ENCODE measurements at places on chromosomes 7 and 10. TPM values are rescaled to one million over a fixed set of nuclear protein-coding genes. Genes with fewer than 3 reads are reported as not detected.

Gene PTPRZ1
- 1.3 TPM for total RNA-seq

Gene CNNM1
- 0.16 TPM for total RNA-seq

- H3K4me3 ChIP-seq = no peak overlapping the region
- H3K4me1 ChIP-seq = no peaks in the 10 kb centered on the region
- no peaks in the 10 kb centered on the region for H3K36me3 ChIP-seq
- no peak overlapping the region for H3K27ac ChIP-seq
- DNase-seq = no peak
These were observed 23.9 kb upstream of the DGKI start for GRCh38 chr7:137870684-137871083.

DNA sequence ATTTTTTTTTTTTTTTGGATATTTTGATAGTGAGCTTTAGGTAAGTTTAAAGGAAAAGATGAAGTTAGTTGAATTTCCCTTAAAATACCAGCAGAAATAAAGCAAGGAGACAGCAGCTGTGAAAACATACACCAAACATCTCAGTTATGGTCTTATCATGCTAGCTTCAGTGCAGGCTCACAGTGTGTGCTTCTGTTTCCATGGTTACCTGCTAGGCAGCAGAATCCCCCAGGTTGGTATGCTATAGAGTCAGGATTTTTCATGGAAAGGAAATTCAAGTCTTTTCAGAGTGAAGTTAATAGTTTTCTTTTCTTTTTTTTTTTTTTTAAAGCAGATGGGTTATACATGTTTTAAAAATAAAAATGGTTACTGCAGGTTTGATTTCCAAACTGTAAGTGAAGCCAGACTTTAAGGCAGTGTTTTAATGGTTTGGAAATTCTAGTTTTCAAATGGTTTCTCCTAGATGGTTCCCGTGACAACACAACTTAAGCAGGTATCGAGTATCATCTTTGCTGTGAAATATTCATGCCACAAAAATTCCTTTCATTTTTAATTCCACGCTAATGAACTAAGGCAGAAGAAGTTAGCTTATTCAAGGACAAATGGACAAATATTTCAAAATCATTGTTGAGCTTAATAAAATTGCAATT lies 230.9 kb downstream of the BICC1 start:
- DNase-seq = no peak
- no peak overlapping the region for H3K4me3 ChIP-seq
- H3K36me3 ChIP-seq = no peaks in the 10 kb centered on the region
- H3K4me1 ChIP-seq = no peaks in the 10 kb centered on the region
- no peaks in the 10 kb centered on the region for H3K27me3 ChIP-seq

DNA sequence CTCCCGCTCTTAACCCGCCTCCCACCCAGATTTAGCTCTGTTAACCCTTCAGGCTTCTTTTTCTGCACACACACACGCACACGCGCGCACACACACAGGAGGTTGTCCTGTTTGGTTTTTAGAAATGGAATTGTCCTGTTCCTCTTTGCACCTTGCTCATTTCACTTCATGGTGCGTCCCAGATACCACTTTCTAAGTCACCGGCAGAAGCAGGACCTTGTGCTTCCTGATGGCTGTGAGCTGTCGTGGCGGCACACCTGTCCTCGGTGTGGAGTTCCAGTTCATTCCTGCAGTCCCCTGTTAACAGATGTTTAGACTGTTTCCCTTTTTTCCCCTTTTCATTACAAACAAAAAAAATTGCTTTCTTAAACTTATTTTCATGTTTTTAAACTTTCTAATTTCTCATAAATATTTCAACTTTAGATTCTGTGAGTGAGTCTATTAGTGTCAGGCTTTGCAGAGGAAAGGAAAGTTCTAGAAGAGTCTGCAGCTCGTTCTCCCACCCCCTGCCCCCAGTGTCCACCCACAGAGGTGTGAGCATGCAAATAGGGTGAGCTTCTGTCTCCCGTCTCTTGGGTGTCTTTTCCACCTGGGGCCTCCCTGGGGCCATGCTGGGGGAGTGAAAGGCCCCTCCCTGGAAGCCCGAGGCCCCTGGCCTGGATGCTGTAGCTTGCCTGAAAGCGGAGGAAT lies 85.5 kb downstream of the LHPP start:
- no peak for DNase-seq
- H3K27ac ChIP-seq = no peak overlapping the region
- no peaks in the 10 kb centered on the region for H3K36me3 ChIP-seq
- H3K27me3 ChIP-seq = no peaks in the 10 kb centered on the region
- no peak overlapping the region for H3K4me3 ChIP-seq

GRCh38 chr10:19204246-19204917 lies 155.8 kb downstream of the MALRD1 start:
- H3K27ac ChIP-seq = no peak overlapping the region
- H3K27me3 ChIP-seq = no peaks in the 10 kb centered on the region
- no peaks in the 10 kb centered on the region for H3K36me3 ChIP-seq
- DNase-seq = no peak
- no peaks in the 10 kb centered on the region for H3K4me1 ChIP-seq

- no peak overlapping the region for H3K27ac ChIP-seq
- H3K36me3 ChIP-seq = no peaks in the 10 kb centered on the region
- no peaks in the 10 kb centered on the region for H3K27me3 ChIP-seq
- H3K4me1 ChIP-seq = no peaks in the 10 kb centered on the region
- DNase-seq = no peak
- no peak overlapping the region for H3K4me3 ChIP-seq
These were observed 143.4 kb downstream of the PPP1R3A start for GRCh38 chr7:113775401-113775800.

GRCh38 chr7:52146871-52147634 lies 830.4 kb upstream of the COBL start:
- H3K36me3 ChIP-seq = no peaks in the 10 kb centered on the region
- H3K4me3 ChIP-seq = no peak overlapping the region
- H3K4me1 ChIP-seq = no peaks in the 10 kb centered on the region
- DNase-seq = no peak
- no peaks in the 10 kb centered on the region for H3K27me3 ChIP-seq

GRCh38 chr10:112588225-112588990 lies 141.4 kb downstream of the VTI1A start:
- no peaks in the 10 kb centered on the region for H3K27me3 ChIP-seq
- H3K36me3 ChIP-seq = no peaks in the 10 kb centered on the region
- DNase-seq = no peak
- H3K4me3 ChIP-seq = no peak overlapping the region
- H3K4me1 ChIP-seq = no peaks in the 10 kb centered on the region

- H3K4me1 ChIP-seq = peaks cover 4% of the 10 kb centered on the region
- no peak overlapping the region for H3K4me3 ChIP-seq
- no peaks in the 10 kb centered on the region for H3K27me3 ChIP-seq
- H3K36me3 ChIP-seq = no peaks in the 10 kb centered on the region
These were observed 92.0 kb downstream of the LSMEM1 start for GRCh38 chr7:112572669-112573301.

GRCh38 chr10:1160561-1161314 lies 104.6 kb downstream of the WDR37 start:
- DNase-seq = peak; percentile 63
- no peaks in the 10 kb centered on the region for H3K27me3 ChIP-seq
- no peaks in the 10 kb centered on the region for H3K36me3 ChIP-seq
- no peaks in the 10 kb centered on the region for H3K4me1 ChIP-seq
- H3K4me3 ChIP-seq = no peak overlapping the region
- H3K27ac ChIP-seq = no peak overlapping the region

DNA sequence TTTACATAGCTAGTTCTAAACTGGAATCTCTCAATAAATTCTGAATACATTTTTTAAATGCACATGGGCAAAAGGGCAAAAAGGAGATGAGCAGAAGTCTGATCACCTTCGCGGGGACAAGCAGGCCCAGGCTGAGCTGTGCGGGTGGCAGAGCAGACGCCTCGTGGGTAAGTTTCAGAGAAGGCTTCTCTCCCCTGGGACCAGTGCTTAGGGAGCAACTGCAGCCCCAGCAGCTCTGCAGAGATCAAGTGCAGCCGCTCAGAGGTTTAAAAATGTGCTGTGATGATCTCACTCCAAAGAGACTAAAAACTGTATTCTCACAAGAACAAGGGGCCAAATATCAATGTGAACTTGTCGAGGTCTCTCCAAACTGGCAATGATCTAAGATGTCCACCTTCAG lies 264.3 kb upstream of the RNF32 start:
- H3K27ac ChIP-seq = no peak overlapping the region
- no peaks in the 10 kb centered on the region for H3K36me3 ChIP-seq
- no peaks in the 10 kb centered on the region for H3K27me3 ChIP-seq

- H3K27me3 ChIP-seq = no peaks in the 10 kb centered on the region
- H3K36me3 ChIP-seq = no peaks in the 10 kb centered on the region
- no peak overlapping the region for H3K27ac ChIP-seq
- DNase-seq = no peak
These were observed 25.4 kb upstream of the MRC1 start for GRCh38 chr10:17783751-17784150.

- no peak overlapping the region for H3K4me3 ChIP-seq
- no peaks in the 10 kb centered on the region for H3K27me3 ChIP-seq
- no peak for DNase-seq
- H3K27ac ChIP-seq = no peak overlapping the region
- no peaks in the 10 kb centered on the region for H3K36me3 ChIP-seq
These were observed 67.5 kb downstream of the DNAJB9 start for GRCh38 chr7:108637049-108637621.

GRCh38 chr7:38822549-38822948 lies 86.4 kb downstream of the VPS41 start:
- H3K4me1 ChIP-seq = no peaks in the 10 kb centered on the region
- peaks cover 6% of the 10 kb centered on the region for H3K36me3 ChIP-seq
- DNase-seq = no peak
- H3K27me3 ChIP-seq = no peaks in the 10 kb centered on the region

DNA sequence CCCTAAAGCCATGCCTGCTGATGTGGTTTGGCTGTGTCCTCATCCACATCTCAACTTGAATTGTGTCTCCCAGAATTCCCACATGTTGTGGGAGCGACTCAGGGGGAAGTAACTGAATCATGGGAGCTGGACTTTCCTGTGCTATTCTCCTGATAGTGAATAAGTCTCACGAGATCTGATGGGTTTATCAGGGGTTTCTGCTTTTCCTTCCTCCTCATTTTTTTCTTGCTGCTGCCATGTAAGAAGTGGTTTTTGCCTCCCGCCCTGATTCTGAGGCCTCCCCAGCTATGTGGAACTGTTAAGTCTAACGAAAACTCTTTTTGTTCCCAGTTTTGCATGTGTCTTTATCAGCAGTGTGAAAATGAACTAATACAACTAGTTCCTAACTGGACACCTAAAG lies 11.8 kb downstream of the MACROH2A2 start:
- no peak overlapping the region for H3K4me3 ChIP-seq
- no peaks in the 10 kb centered on the region for H3K4me1 ChIP-seq
- no peaks in the 10 kb centered on the region for H3K36me3 ChIP-seq
- H3K27ac ChIP-seq = no peak overlapping the region
- no peaks in the 10 kb centered on the region for H3K27me3 ChIP-seq

DNA sequence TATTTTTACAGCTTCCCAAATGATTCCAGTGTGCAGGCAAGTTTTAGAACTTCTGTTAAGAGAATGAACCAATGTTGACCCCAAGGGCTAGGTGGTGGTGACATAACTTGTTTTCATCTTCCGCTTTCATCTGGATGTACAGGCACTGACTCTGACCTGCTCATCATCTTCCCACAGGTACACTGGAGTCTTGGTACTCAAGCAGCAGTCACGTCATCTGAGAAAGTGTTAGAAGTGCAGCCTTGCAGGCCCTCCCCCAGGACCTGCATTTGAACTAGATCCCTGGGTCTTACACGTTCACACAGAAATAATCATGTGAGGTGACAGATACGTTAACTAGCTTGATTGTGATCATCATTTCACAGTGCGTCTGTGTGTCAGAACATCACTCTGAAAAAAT lies 212.2 kb downstream of the CELF2 start:
- H3K4me1 ChIP-seq = peaks cover 84% of the 10 kb centered on the region
- no peaks in the 10 kb centered on the region for H3K27me3 ChIP-seq
- no peak overlapping the region for H3K4me3 ChIP-seq
- no peak overlapping the region for H3K27ac ChIP-seq
- peaks cover 69% of the 10 kb centered on the region for H3K36me3 ChIP-seq

DNA sequence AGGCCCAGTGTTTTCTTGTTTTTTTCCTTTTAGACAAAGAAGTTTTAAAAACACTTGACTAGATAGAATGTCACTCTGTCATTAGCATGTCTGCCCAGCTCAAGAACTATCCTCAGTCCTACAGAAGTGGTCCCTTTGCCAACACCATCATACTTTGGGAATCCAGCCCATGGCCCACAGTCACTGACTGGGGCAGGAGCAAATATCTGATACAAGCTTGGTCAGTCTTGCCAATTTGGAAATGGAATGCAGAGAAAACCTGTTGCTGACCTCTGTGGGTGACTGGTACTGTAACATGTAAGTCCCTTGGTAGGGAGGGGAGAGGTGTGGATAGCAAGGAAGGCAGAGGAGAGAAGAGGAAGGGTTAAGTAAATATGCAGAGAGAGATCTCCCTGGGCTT lies 47.8 kb downstream of the IPMK start:
- no peak overlapping the region for H3K27ac ChIP-seq
- no peaks in the 10 kb centered on the region for H3K4me1 ChIP-seq
- DNase-seq = no peak
- H3K4me3 ChIP-seq = no peak overlapping the region
- no peaks in the 10 kb centered on the region for H3K27me3 ChIP-seq

DNA sequence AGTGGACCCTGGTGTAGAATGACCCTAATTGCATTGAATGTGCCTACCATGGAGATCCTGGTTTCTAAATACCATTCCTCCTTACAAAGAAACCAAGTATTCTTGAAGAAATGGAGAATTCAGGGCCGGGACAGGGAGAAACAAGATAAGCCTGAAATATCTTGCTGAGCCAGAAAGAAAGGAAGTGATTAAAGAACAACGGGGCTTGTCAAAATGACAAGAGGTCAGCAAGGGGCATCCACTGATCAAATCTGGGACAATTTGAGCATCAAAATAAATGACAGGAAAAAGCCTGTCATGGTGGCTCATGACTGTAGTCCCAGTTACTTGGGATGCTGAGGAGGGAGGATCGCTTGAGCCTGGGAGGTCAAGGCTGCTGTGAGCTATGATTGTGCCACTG lies 8.1 kb downstream of the ABHD11 start:
- DNase-seq = no peak
- H3K27ac ChIP-seq = no peak overlapping the region
- no peaks in the 10 kb centered on the region for H3K36me3 ChIP-seq
- H3K4me1 ChIP-seq = peaks cover 16% of the 10 kb centered on the region
- H3K27me3 ChIP-seq = peaks cover 5% of the 10 kb centered on the region

DNA sequence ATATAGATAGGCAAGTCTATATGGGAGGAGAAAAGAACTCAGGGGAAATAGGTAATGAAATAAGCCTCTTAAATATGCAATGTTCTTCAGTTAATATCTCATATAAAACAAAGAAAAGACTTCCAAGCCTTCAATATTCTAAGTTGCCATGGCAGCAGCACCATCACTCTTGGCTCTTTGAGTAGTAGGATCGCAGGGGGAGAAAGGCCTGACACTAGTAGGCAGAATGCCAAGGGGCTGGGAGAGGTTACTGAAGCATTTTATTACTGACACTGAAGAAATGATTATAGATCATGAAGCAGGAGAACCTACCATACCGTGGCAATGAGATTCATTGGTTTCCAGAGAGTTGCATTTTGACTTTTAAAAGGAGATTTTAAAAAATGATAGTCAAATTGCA lies 193.9 kb downstream of the NXPH1 start:
- no peak overlapping the region for H3K27ac ChIP-seq
- no peak overlapping the region for H3K4me3 ChIP-seq
- H3K36me3 ChIP-seq = no peaks in the 10 kb centered on the region
